ENCODE measurements at places on chromosomes 4 and X.

DNA sequence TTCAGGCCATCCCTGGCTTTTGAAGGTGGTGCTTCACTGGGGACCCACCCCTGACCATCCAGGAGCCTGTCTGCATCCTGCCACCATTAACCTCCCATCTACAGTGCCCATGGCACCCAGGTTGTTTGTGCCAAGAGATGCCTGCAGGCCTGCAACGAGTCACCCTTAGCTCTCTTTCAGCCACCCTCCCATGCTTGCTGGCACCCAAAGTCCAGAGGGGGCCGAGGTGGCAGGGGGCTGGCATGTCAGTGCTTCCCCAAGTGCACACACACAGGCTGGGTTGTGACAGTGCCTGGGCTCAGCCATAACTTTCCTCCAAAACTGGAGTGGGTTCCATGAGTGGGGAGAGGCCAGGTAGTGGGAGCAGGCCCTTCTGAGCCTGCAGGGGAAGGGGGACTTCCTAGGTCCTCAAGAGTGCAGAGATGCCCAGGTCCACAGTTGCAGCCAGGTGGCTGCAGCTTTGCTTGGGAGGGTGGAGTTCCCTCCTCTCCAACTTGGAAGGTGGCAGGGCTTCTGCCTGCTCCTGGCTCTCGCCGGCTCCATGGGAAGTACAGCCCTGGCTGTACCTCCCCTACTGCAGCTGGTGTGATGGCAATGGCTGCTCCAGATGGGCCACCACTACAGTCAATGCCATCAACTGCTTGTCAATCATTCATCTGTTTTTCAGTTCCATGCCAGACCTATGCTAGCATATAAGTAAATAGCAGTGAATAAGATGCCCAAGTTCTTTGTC lies 235.9 kb upstream of the GIMD1 start:
- no peak overlapping the region for H3K27ac ChIP-seq
- DNase-seq: no peak
- H3K27me3 ChIP-seq: no peaks in the 10 kb centered on the region
- H3K36me3 ChIP-seq: no peaks in the 10 kb centered on the region
- H3K4me1 ChIP-seq: no peaks in the 10 kb centered on the region

DNA sequence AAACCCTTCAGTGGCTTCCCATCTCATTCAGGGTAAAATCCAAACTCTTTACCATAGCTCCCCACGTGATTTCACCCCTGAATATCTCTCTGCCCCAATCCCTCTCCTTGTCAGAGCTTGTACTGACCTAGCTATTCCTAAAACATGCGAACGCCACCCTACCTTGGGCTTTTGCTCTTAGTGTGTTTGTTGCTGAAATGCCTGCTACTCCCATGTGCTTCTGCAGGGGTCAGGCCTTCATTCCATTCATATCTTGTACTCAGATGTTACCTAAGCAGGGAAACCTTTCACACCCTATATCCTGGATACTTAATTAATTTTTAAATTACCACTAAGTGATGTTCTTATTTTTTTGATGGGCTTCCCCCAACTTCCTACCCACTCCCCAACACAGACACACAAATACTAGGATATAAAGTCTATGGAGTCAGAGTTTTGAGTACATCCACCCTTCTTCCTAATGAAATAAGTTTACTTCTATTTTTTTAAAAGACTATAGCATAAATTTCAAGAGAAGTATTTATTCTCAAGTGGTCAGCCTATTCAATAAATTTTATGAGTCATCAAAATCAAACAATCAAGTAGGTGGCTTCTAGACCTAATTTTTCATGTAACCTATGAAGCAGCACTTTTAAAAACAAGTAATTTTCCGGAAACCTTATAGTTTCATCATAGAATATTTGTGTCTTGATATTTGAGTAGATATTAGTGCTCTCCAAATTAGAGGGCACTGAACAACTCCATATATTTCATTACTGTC lies 189.4 kb downstream of the RAPGEF2 start:
- no peaks in the 10 kb centered on the region for H3K4me1 ChIP-seq
- H3K36me3 ChIP-seq: no peaks in the 10 kb centered on the region
- DNase-seq: no peak
- no peaks in the 10 kb centered on the region for H3K27me3 ChIP-seq
- no peak overlapping the region for H3K4me3 ChIP-seq

GRCh38 chr4:173478201-173478912 lies 51.7 kb downstream of the HAND2 start:
- H3K4me3 ChIP-seq: no peak overlapping the region
- H3K36me3 ChIP-seq: no peaks in the 10 kb centered on the region
- no peak for DNase-seq
- H3K27ac ChIP-seq: no peak overlapping the region
- H3K4me1 ChIP-seq: no peaks in the 10 kb centered on the region
- no peaks in the 10 kb centered on the region for H3K27me3 ChIP-seq

DNA sequence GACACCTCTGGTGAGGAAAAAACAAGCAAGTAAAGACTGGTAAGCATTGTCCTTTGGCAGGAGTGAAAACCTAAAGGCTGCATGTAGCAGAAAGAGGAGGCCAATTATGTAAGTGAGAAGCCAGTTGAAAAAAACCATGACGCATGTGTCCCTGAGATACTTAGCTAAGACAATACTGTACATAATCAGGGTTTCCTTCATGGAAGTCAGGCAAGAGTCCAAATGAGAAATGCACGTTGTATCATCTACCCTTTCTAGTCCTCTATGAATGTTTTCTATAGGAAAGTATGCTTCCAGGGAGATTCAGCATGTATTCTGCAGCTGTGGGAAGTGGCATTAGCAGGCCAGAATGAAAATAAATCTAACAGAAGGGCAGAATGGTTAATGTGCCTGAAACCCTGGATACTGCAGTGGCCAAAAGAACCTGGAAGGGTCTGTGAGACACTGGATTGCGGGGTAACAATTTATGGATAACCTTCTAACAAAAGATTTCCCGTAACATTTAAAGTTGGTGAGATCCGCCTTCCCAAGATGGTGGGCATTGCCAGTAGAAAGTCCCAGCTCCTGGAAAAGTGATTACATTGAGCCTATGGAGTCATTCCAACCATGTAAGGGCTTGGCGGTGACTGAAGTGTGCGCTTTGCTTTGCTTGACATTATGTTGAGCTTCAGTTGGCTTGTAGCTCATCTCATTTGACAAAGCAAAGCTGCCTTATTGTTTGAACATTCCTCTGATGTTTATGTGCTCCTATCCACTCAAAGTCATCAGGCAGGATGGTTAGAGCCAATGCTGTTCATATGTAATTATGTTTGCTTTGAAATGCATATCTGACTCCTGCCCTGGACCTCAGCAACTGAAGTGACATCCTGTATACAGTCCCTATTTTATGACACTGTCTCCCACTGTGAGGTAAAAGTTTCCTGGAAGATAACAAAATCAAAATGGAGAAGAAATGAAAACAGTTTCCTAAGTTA lies 200.4 kb downstream of the ARHGAP24 start:
- H3K27me3 ChIP-seq: no peaks in the 10 kb centered on the region
- no peaks in the 10 kb centered on the region for H3K36me3 ChIP-seq
- no peak overlapping the region for H3K4me3 ChIP-seq

DNA sequence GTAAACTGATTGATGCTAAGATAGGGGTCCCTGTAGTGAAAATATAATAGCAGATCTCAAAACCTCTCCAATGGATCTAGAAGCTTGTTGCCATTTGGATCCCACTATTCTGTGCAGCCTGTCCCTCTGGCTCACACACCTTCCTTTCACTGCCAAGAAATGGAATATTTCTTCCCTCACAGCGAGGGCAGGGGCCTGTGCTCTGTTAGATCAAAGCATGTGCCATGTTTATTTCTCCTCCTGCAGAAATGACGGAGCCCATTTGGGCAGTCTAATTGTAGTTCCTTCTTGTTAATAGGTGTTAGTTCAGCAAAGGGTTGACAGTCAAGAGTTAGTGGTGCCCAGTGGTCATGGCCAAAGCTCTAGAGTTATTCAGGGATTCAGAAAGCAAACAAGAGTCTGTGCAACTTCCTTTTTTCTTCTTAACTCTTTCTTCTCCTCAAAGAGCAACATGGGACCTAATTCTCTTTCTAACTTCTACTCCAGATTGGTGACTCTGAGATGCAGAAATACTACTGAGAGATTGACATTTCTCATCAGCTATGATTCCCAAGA lies 106.8 kb downstream of the STOX2 start:
- no peak for DNase-seq
- H3K27me3 ChIP-seq: no peaks in the 10 kb centered on the region
- H3K36me3 ChIP-seq: no peaks in the 10 kb centered on the region
- no peaks in the 10 kb centered on the region for H3K4me1 ChIP-seq
- no peak overlapping the region for H3K4me3 ChIP-seq
- H3K27ac ChIP-seq: no peak overlapping the region

- H3K36me3 ChIP-seq: no peaks in the 10 kb centered on the region
- H3K4me1 ChIP-seq: no peaks in the 10 kb centered on the region
- H3K4me3 ChIP-seq: no peak overlapping the region
- H3K27ac ChIP-seq: no peak overlapping the region
Measured at GRCh38 chr4:159150396-159150795, 47.5 kb downstream of the RAPGEF2 start.

DNA sequence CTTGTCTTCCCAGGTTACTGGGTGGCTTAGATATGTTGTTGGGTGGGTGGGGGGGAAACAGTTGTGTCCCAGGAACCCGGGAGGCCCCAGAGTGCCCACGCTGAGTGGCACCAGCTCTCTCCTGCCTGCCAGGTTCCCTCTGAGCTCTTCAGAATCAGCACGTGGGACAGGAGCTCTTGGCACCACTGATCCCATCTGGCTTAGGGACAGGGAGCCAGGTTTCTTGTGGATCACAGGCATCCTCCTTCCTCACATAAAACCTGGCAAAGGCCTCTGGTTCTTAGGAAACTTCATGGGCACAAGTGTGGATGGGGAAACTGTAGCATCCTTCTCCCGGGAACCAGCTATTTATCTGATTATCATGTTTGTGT lies 3.4 kb downstream of the GPR78 start:
- H3K36me3 ChIP-seq: no peaks in the 10 kb centered on the region
- peaks cover 2% of the 10 kb centered on the region for H3K27me3 ChIP-seq
- H3K27ac ChIP-seq: no peak overlapping the region
- H3K4me3 ChIP-seq: no peak overlapping the region
- no peak for DNase-seq

DNA sequence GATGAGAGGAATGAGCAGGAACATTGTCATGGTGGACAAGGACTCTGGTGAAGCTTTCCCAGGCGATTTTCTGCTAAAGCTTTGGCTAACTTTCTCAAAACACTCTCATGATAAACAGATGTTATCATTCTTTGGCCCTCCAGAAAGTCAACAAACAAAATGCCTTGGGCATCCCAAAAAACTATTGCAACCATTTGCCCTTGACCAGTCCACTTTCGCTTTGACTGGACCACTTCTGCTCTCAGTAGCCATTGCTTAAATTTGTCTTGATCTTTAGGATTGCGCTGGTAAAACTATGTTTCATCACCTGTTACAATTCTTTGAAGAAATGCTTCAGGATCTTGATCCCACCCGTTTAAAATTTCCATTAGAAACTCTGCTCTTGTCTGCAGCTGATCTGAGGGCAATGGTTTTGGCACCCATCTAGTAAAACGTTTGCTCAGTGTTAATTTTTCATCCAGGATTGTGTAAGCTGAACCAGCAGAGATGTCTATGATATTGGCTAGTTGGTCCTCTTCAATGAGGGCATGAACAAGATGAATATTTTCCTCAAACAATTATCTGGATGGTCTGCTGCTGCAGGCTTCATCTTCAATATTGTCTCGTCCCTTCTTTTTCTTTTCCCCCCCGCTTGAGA lies 14.8 kb downstream of the TBC1D1 start:
- no peak overlapping the region for H3K27ac ChIP-seq
- H3K27me3 ChIP-seq: peaks cover 4% of the 10 kb centered on the region
- no peak for DNase-seq
- no peaks in the 10 kb centered on the region for H3K4me1 ChIP-seq
- no peak overlapping the region for H3K4me3 ChIP-seq

DNA sequence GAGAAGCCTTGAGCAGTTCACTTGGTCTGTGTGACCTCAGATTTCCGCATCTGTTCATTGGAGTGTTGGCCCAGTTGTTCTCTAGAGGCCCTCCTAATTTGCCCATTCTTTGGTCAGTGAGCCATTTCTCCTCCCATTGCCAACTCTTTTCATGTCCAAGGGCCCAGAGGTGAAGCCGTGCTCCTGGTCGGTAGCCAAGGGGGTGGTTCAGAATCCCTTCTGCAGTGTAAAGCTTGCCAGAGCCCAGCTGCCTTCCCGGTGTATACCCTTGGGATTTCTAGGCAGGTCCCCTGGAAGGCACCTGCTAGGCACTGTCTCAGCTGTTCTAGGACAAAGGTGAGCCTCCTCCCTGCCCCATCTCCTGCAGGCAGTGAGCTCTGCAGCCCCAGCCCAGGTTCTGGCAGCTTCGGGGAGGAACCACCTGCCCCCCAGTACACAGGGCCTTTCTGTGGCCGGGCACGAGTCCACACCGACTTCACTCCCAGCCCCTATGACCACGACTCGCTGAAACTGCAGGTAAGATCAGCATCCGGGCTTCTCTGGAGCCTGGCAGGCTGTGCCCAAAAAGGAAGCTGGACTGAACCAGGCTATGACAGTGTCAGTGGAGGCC lies 12.3 kb downstream of the SASH3 start:
- H3K4me1 ChIP-seq: no peaks in the 10 kb centered on the region
- no peaks in the 10 kb centered on the region for H3K27me3 ChIP-seq
- no peak overlapping the region for H3K4me3 ChIP-seq
- DNase-seq: no peak

- no peak overlapping the region for H3K4me3 ChIP-seq
- no peaks in the 10 kb centered on the region for H3K27me3 ChIP-seq
- H3K4me1 ChIP-seq: no peaks in the 10 kb centered on the region
- DNase-seq: no peak
- H3K27ac ChIP-seq: no peak overlapping the region
Measured at GRCh38 chrX:131801911-131802310, 221.2 kb upstream of the STK26 start.

DNA sequence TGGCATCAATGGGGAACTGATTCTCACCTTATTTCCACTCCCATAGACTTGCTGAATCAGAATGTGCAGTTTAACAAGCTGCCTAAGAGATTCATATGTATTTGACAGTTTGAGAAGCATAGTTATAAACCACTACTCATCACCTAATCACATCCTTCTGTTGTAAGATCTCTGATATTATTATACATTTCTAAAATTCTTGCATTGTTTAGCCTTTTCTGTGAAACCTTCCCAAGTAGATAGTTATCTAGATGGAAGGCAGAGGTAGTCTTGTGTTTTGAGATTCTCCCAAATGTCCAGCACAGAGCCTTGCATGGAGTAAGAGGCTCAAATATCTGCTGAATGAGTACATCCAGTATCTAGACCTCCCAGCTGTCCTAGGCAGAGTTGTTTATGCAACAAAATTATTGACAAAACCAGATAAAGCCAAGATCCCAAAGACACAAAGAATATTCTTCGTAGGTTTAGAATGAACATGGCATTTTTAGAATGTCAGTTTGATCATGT lies 227.3 kb downstream of the KDR start:
- no peak overlapping the region for H3K27ac ChIP-seq
- no peaks in the 10 kb centered on the region for H3K27me3 ChIP-seq
- no peaks in the 10 kb centered on the region for H3K4me1 ChIP-seq
- H3K4me3 ChIP-seq: no peak overlapping the region
- no peaks in the 10 kb centered on the region for H3K36me3 ChIP-seq

- no peak overlapping the region for H3K4me3 ChIP-seq
- peaks cover 19% of the 10 kb centered on the region for H3K4me1 ChIP-seq
- H3K27ac ChIP-seq: peak overlapping the region; percentile 46
- DNase-seq: no peak
- no peaks in the 10 kb centered on the region for H3K27me3 ChIP-seq
- no peaks in the 10 kb centered on the region for H3K36me3 ChIP-seq
Measured at GRCh38 chr4:83358410-83358809, 23.8 kb upstream of the HPSE start.

Measured in Panc1 (cell line).